GM06990 (cell line): ENCODE measurements at places on chromosomes 11 and 22.
A peak's percentile ranks its signal among the peaks of the same experiment; 100 is the strongest.

DNA sequence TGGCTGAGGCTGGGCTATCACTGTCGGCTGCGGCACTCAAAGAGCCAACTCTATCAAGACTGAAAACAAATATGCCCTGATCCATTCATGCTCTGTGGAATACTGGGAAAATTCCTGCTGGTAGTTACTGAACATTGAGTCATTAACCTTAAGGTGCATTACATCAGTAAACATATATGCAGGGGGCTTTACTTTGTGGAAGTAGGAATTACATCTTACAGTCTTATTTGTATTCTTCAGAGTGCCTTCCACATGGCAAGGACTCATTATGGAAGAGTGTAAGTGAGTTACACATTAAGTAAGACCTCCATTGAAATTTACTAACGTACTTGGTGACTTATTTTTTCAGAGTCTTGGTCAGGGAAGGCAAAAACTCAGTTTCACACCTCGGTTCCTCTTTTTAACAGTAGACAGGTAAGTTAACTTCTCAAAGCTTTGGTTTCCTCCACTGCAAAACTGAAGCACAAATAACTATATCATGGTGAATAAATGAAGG, 4.5 kb downstream of the OR5B21 start:
- peak; percentile 17 for DNase-seq

DNA sequence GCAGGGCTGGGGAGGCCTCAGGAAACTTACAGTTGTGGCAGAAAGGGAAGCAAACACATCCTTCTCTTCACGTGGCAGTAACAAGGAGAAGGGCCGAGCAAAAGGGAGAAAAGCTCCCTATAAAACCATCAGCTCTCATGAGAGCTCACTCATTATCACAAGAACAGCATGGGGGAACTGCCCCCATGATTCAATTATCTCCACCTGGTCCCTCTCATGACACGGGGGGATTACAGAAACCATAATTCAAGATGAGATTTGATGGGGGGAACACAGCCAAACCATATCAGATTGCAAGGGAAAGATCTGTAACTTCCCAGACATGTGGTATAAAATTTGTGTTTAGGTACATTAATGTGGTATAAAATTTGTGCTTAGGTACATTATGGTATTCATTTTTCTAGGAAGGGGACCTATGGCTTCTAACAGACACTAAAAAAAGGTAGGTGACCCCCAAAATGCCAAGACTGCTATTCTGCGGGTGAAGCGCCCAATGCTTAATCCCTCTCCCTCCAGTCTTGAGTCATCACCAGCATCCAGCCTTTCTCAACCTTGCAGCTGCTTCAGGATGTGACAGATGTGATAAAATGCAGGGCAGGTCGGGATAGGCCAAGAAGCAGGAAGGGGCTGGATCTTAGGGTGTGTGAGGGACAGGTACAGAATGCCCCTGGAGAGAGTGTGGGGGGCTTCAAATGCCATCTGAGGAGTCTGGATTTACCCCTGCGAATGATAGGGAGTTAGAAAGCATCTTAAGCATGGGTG, 57.7 kb upstream of the AMPD3 start:
- no peak for DNase-seq

DNA sequence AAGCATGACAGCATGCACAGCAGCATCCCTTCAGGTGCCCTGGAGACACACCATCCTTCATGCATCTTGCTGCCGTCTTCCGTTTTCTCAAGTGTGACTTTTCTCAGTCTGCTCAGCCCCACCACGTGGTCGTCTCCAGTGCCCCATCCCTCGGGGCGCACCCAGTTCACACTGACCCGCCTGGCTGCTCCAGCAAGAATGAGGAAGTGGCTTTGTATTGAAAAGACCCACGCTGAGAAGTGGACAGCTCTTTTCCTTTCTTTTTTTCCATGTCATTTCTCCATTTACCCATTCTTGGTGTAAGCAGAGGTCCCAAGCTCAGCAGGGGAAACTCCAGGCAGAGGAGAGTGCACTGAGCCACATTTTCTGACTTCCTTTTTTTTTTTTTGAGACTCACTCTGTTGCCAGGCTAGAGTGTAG, 14.5 kb downstream of the SERPINH1 start:
- DNase-seq = peak; percentile 71

GRCh38 chr11:79199729-79200354, 241.0 kb downstream of the TENM4 start:
- DNase-seq = no peak

DNA sequence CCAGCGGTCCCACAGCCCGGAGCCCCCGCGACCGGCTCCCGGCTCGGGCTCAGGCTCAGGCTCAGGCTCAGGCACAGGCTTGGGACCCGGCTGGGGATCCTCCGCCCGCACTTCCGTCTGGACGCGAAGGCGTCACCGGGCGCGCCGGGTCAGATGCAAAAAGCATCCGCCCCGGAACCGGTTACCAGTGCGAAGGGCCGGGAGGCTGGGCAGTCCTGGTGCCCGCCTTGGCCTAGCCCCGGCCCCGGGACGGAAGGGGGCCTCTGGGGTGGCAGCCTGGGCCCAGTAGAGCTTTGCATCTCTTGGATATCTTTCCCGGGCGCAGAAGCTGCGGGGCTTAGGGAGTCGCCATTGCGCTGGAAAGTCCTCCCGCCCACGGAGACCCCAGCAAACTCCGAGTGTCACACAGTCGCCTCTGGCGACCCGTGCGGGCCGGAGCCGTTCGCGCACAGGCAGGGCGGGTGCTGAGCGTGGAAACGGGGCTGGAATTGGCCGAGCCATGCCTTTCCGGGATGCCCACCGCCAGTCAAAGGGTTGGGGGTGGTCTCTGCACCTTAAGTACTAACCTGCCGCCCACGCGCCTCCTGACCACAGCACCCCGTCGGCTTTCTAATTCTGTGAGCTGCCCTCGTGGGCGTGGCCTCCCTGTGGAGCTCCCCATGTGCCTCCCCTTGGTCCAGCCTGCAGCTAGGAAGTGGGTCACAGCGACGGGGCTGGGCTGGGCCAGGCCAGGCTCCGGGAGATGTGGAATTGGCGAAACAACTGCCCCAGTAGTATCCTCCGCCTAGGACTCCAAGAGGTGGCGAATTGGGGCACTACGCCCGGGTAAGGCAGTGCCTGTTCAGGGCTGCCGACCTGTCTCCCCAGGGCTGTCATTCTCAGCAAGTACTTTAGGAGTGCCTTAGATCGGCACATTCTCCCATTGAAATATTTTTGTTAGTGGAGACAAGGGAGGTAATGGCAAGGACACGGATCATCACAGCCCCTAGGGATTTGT, at the start of gene TMEM9B:
TMEM9B (minus strand) TSS at position 119 of the 997 bp plus-strand sequence. CDS start 129 bp downstream, outside the sequence.
- DNase-seq = peak; percentile 92

- no peak for DNase-seq
These were observed 9.6 kb upstream of the CABP7 start for GRCh38 chr22:29710193-29710592.

GRCh38 chr11:34181856-34182405, 76.5 kb downstream of the NAT10 start:
- DNase-seq = no peak

DNA sequence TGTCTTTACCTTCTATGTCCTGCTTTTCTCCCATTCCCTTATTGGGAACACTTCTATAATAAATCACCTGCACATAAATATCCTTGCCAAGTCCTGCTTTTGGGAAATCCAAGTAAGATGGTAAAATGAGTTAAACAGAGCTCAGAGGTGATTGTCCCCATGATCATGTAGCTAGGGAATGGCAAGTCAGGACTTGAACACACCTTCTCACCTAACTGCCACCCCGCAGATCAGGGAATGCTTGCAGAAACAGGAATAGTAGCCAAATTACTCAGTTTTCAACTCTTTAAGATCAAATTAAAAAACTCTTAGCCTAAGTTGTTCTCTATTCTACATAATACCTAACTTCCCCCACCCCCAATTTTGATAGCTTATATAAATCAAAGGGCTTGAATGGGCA, 16.0 kb downstream of the OOSP3 start:
- no peak for DNase-seq

DNA sequence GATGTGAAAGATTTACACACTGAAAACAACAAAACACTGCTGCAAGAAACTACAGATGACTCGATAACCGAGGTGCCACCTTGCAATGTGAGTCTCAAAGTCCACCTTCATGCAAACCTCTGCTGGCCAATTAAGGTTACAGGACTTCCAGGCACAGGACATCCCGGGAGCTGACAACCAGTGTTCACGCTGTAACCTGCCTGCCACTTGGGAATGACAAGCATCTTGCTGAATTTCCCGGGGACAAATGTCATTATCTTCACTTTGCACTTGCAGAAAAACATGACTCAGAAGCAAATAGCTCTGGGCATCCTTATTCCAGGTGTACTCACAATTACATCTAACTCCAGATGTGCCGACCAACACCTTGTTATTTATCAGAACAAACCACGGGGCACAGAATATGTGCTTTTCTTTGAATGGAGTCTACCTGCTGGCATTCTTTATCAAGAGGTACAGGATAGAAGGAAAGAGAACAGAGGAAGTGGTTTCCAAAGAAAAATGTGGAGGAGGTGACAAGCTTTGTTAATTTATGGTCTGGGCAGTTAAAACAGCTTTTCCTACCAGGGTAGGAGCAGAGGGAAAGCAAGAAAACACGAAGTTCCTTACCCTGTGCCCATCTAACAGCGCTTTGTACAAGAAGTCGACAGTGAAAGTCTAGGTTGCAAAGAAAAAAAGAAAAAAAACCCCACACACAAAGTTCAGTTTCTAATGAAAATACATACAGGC, 72.3 kb downstream of the SHANK2 start:
- DNase-seq = no peak

- DNase-seq = no peak
These were observed 138.9 kb upstream of the MTNR1B start for GRCh38 chr11:92830377-92831155.

DNA sequence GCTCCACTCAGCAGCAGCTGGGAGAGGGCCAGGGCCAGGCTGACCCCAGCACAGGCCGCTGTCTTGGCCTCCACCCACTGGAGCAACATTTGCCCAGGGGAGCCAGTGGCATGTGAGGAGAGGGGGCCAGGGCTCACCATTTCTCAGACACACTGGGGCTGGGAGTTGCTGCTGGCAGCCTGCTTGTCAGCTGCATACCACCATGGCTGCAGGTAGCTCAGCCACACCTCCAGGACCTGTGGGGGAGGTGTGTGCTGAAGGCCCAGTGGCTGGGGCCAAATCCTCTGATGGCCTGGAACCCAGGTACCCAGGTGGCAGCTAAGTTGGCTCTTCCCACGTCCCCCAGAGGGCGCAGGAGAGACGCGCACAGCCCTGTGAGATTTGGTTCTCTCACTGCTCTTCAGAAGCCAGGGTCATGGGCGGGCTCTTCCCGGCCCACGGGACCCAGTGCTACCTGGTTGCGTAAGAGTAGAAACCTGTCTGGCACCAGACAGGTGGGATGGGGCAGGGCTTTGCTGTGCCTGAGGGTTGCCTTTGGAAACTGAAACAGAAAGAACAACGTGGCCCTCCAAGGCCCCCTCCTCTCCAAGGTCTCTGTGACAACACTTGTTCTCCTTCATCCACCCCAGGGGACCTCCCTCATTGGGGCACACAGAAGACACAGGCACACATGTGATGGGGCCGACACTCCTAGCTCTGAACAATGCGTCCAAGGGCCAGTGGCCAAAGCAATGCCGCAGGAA, 98.8 kb downstream of the MED15 start:
- DNase-seq = peak; percentile 57

- DNase-seq = peak; percentile 85
These were observed 11.7 kb upstream of the SORL1-AS1 start for GRCh38 chr11:121464352-121464946.

DNA sequence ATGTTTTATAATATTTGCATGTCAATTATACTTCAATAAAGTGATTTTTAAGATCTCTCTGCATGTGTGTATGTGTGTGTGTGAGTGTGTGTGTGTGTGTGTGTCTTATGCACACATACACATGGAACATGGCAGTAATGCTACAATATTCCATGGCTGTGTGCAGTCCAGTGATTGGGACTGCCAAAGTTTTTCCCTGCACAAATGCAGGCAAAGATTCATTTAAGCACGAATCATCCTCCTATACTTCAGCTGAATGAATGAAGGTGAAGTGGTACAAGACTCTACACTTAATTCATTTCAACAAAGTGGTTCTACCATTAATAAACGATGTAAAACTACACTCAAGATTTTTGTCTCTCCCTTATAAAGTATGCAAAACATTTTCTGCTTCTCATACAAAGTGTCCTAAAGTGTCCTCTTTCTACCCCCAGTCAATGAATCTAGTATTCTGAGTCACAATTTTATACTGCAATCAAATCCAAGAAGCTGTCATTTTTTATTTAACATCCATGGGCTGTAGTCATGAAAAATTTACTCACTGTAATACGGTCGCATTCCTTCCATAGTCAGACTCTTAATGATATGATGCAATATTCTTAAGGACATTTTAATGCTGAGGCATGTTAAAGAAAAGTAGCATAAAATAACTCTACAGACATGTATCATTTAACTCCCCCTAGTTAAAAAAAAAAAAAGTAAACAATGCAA, 132.4 kb downstream of the TTC28 start:
- DNase-seq = no peak

DNA sequence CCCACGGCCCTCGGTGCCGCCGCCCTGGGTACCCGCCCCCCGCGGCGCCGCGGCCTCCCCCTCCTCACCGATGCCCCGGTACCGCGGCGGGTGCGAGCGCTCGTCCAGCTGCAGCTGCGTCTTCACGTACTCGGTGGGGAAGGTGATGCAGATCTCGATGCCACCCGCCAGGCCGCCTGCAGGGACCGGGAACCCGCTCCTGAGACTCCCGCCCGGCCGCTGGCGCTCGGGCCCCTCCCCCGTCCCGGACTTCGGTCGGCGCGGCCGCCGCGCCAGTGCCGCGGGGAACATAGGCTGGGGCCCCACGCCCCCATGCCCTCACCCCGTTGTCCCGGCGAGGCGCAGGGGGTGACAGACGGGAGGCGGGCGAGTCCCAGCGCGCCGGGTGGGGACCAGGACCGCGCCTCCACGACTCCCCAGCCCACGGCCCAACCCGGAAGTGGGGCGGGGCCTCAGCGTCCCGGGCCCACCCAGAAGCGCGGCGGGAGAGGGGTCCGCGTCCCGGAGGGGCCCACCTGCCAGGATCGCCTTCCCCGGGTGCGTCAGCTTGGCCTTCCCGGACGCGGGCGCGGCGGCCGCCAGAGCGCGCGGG, 375 bp downstream of the SLC25A1 start:
- DNase-seq = peak; percentile 70

GRCh38 chr11:126012852-126013251, 49.8 kb downstream of the CDON start:
- no peak for DNase-seq

DNA sequence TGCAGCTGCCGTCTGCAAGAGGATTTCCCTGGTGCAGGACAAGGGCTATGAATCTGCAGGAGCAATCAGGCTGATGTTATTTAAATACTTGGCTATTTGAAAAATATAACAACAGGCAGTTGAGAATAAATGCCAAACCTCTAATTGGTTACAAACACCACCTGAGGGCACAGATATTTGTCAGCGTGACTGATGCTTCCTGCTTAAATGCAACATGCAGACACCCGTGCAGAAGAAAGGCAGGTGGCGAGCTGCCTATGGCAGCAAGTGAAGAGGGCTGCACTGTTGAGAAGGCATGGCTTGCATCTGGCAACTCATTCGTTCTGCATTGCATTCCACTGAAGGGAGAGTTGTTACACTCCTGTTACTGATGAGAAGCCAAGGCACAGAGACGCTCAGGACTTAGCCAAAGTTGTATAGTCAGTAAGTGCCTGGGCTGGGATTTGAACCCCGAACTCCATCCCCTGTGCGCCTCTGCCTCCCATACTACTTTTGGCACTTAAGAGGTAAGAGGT, 350.6 kb downstream of the TENM4 start:
- DNase-seq = no peak

GRCh38 chr22:45777046-45777851, 105.6 kb downstream of the ATXN10 start:
- DNase-seq = no peak

GRCh38 chr22:39300186-39300830, 19.1 kb downstream of the RPL3 start:
- DNase-seq = no peak
